KBM-7 (cell line): ENCODE measurements at places on chromosomes 3 and 15.

DNA sequence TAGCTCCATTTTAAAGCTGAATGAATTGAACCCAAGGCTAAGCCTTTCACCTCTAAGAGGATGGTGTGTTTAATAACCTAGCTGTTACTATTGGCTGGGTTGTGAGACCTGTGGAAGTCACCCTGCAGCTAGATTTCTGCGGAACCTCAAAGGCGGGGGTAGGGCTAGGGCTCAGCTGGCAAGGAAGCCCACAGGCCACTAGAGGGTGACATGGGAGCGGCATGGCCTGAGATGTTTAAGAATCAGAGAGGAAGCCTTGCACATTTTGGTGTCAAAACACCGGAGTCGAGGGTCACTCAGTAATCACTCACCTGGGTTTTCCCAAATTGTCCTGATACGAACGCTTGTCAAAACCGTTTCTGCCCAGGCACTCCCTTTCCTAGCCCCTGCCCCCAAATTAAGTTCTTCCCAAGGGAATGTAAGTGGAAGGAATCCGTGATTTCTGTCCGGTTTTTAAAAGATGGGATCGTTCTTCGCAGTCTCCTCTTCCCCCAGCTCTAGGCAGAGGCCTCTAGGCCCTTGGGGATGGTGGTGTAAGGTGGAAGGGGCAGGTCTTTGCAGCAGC lies 3.8 kb upstream of the ACAD9 start:
- peak; percentile 73 for DNase-seq

GRCh38 chr3:195155570-195156241 lies 115.3 kb downstream of the XXYLT1 start:
- no peak for DNase-seq

GRCh38 chr3:149005416-149005815 lies 14.1 kb downstream of the GYG1 start:
- no peak for DNase-seq

GRCh38 chr3:20589275-20589674 lies 403.3 kb upstream of the SGO1 start:
- no peak for DNase-seq

GRCh38 chr15:51726302-51727073 lies 11.0 kb downstream of the LYSMD2 start:
- DNase-seq: no peak

DNA sequence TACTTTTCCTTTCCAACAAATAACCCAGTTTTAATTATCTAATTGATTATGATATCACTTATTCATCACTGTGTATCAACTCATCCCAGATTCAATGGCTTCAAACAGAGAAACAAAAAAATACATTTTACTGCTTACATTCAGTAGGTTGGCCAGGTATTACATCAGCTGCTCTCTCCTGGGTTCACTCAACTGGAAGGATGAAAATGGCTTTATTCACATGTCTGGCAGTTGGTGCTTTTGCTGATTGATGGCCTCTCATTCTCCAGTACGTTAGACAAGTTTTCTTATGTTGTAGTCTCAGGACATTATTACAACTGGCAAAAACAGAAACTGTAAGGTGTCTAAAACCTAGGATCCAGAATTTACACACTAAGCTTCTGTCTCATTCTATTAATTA lies 811.0 kb upstream of the ALCAM start:
- no peak for DNase-seq

DNA sequence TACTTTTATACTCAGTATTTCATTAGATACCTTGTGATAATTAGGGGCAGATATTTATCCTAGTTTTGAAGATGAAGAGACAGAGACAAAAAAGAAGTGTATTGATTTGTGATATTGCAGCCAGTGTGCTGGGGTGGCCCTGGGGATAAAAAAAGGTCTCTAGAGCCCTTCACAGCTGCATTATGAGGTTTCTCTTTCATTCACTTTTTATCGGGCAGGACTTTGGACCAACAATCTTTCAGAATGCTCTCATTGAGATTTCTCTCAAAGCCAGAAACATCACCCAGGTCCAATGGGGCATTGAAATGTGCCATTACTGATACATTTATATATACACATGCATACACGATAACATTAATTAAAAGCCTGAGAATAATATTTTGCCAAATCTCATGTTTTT lies 20.5 kb upstream of the SELENOT start:
- DNase-seq: no peak

- DNase-seq: peak; percentile 89
Observed at GRCh38 chr15:74956648-74957475, at the start of gene RPP25. RPP25 (minus strand) TSS chr15:74956772; CDS start chr15:74956583, 189 bp downstream.

- DNase-seq: no peak
Observed at GRCh38 chr3:182925330-182925943, 54.9 kb downstream of the DCUN1D1 start.

DNA sequence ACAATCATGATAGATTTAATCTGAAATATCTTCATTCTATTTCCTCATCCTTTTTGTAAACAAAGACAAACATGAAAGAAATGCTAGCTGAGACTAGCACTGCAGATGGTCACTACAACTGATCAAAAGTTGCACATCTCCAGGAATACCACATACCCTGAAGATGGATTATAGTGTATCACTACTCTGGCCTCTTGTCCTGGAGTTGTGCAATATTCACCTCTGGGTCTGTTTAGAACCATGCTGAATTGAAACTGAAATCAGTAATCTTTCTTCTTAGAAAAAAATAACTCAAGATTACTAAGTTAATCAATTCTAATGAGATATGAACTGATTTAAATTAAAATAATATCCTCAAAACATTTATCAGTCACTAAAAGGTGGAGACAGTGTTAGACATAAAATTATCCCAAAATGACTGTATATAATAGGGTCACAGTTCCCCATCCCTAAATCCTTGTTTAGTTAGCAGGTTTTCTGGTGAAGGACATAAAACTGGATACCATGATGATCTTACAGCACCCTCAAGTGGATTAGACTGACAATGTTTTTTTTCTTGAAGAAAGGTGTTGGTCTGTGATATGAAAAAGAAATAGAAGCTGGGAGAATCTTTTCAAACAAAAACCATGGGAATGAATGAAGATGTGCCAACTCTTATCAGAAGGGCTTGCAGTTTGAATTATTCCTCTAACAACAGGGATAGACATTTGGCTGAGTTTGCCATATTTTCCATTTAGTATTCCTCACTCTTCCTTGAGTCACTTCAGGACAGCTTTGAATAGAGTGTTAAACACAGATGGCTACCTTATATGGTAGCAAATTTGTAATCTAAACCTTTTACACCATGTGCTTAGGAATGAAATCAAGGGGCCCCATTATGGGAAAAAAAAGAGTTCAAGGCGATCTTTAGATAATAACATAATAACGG lies 7.1 kb upstream of the TTC14 start:
- DNase-seq: peak; percentile 46

DNA sequence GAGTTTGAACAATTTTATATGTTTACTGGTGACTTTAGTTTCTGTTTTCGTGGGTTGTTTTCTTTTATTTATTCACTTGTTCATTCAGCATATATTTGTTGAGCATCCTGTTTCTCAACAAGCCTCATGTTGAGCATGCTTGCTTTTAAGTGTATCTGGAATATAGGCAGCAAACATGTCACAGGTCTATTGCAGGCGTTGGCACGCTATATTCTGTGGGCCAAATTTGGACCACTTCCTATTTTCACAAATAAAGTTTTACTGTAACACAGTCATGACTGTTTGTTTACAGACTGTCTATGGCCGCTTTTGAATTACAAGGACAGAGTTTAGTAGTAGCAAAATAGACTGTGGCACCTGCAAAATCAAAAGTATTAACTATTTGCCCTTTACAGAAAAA lies 89.6 kb downstream of the THRB start:
- DNase-seq: no peak
